Thoracic aorta (tissue), 2 donors: ENCODE measurements at places on chromosomes 4 and X. TPM values are rescaled to one million over a fixed set of nuclear protein-coding genes. Genes with fewer than 3 reads are reported as not detected.
A peak's percentile ranks its signal among the peaks of the same experiment; 100 is the strongest.

TRAM1L1 gene
- total RNA-seq: 0.78 TPM

TXK gene
- total RNA-seq: 2.8 TPM

DNA sequence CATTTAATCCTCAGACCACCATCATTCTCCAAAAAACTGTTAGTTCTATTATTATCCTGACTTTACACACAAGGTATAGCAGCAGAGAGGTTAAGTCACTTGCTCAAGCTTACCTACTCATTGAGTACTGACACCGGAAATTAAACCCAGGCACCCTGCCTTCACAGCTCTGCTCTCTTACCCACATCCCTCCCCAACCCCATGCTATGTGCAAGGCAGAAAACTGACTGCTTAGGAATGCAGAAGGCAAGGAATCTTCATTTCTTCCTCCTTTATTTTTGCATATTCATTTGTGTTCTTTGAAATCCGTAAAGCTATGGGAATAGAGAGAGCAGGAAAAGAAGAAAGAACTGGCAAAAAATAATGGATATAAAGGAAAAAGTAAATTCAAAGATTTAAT, 261.8 kb downstream of the PAPSS1 start:
- no peaks in the 10 kb centered on the region for H3K36me3 ChIP-seq
- H3K4me1 ChIP-seq: peaks cover 16% of the 10 kb centered on the region
- no peak overlapping the region for H3K27ac ChIP-seq

DNA sequence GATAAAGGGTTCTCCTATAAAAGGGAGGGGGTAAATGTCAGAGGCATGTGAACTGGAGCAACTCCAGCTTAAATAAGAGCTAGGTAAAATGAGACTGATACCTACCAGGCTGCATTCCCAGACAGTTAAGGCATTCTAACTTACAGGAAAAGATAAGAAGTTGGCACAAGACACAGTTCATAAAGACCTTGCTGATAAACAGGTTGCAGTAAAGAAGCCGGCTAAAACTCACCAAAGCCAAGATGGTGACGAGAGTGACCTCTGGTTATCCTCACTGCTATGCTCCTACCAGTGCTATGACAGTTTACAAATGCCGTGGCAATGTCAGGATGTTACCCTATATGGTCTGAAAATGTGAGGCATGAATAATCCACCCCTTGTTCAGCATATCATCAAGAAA, 13.1 kb upstream of the SULT1B1 start:
- H3K4me3 ChIP-seq: no peak overlapping the region
- no peaks in the 10 kb centered on the region for H3K36me3 ChIP-seq
- no peak overlapping the region for H3K27ac ChIP-seq

DNA sequence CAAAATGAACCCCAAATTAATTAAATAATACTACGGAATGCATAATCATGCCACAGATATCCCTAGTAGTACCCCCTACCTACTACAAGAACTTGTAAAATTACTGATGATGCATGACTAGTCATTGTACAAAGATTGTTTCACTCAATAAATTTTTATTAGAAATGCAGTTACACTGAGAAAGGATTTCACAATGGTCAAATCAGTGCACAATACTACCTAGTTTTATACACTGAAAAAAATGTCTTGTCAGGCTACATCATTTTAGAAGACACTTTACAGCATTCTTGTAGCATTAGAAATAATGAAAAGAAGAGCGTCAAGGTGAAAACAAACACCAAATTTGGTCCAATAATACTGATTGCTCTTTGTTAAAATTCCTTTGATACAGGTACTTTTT, 178.8 kb downstream of the GPM6A start:
- no peaks in the 10 kb centered on the region for H3K27me3 ChIP-seq
- no peaks in the 10 kb centered on the region for H3K36me3 ChIP-seq
- H3K4me3 ChIP-seq: no peak overlapping the region
- DNase-seq: no peak

GRCh38 chr4:25842229-25842845, 20.5 kb downstream of the SEL1L3 start:
- H3K36me3 ChIP-seq: no peaks in the 10 kb centered on the region
- no peak for DNase-seq
- no peak overlapping the region for H3K4me3 ChIP-seq
- H3K27me3 ChIP-seq: no peaks in the 10 kb centered on the region
- H3K27ac ChIP-seq: no peak overlapping the region

DNA sequence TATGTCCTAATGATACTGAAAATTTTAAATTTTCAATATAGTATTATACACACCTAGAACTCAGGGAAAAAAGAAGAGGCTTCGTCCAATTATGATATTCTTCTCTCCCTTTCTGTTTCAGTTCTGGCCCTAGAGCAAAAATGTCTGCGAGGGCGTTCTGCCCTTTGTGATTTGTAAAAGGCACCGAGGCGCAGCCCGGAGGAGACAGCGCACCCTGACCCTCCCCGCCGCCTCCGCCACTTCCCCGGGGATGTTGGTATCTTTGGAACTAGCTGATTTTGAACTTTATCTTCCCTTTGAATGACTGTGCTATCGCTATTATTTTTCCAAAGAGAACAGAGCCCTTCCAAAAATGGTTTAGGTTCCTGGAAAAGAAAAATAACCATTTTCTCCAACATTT, 173.2 kb upstream of the FAM9B start:
- no peaks in the 10 kb centered on the region for H3K4me1 ChIP-seq
- peak overlapping the region; percentile 61 for H3K4me3 ChIP-seq
- DNase-seq: no peak
- no peaks in the 10 kb centered on the region for H3K36me3 ChIP-seq
- no peaks in the 10 kb centered on the region for H3K27me3 ChIP-seq

- no peaks in the 10 kb centered on the region for H3K4me1 ChIP-seq
- H3K27ac ChIP-seq: no peak overlapping the region
- no peak for DNase-seq
- no peak overlapping the region for H3K4me3 ChIP-seq
These were observed 151.0 kb downstream of the ANTXR2 start for GRCh38 chr4:79922011-79922410.

DNA sequence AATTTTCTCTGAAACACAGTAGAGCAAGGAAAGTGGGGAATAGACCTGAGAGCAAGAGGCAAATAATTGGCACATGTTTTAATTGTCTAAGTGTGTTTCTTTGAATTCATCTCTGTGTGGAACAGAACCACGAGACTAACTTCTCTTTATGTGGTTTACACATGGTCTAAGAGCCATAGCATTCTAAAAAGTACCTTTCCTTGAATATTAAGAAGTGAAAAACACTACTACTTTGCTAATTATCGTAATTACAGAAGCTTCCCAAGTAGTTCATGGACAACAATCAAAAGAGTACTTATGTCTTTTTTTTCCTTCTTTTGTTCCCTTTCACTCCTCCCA, 2.9 kb upstream of the CYBB start:
- no peak overlapping the region for H3K4me3 ChIP-seq
- no peaks in the 10 kb centered on the region for H3K27me3 ChIP-seq
- no peak overlapping the region for H3K27ac ChIP-seq
- no peaks in the 10 kb centered on the region for H3K4me1 ChIP-seq

DNA sequence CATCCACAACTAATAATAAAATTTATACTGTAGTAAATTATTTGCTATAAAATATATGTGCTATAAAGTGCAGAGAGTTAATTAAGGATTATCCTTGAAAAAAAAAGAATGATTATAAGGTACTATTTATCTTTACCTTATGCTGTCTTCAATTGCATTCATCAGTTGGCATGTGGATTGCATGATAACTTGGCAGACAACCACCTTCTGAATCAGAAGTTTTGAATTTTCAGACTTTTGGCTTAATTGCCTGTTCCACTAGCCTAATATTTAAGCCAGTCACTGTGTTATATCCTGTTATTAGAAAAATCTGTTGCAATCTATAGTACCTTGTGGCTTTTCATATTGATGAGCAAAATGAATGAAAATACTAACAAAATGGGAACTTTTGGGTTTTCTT, 1040.3 kb upstream of the PCDH10 start:
- H3K36me3 ChIP-seq: no peaks in the 10 kb centered on the region
- DNase-seq: no peak
- H3K4me1 ChIP-seq: no peaks in the 10 kb centered on the region

- H3K4me1 ChIP-seq: no peaks in the 10 kb centered on the region
- no peaks in the 10 kb centered on the region for H3K27me3 ChIP-seq
- no peak for DNase-seq
- H3K36me3 ChIP-seq: no peaks in the 10 kb centered on the region
These were observed 11.2 kb upstream of the TFDP3 start for GRCh38 chrX:133229361-133229760.
